ENCODE measurements at places on chromosomes 2 and 18.

DNA sequence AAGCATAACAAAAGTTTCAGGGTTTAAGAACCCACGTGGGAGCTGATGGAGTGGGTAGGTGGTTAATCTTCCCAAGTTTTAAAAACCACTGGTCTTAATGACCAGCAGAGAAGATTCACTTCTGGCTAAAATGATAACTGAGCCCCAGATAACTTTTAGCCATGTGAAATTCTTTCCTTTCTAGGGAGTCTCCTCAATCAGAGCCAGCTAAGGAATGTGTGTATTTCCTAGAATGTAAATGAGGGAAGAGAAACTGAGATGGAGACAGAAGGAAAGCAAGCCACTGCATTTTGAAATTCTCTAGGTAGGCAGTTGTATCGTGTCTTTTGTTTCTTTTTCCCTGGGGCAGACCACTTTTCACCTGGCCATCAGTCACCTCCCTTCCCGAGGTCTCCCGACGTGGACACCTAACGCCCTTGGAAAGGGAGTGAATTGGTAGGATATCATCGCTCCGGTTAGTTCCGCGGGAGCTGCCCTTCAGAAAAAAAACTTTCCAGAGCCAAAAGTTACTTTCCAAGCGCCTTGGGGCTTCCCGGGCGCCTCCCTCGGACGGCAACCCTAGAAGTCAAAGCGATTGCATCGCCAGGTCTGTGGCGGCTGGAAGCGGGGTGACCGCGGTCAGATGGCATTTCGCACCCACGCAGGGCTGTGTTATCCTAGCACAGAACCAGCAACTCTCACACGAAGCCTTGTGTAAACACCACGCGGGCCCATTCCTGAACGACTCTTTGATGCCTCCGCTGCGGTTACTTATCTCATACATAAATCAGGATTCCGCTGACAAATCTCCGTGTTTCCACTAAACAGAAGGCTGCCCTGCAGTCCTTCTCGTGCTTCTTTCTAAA lies 1.3 kb downstream of the COLEC12 start:
- DNase-seq = no peak

DNA sequence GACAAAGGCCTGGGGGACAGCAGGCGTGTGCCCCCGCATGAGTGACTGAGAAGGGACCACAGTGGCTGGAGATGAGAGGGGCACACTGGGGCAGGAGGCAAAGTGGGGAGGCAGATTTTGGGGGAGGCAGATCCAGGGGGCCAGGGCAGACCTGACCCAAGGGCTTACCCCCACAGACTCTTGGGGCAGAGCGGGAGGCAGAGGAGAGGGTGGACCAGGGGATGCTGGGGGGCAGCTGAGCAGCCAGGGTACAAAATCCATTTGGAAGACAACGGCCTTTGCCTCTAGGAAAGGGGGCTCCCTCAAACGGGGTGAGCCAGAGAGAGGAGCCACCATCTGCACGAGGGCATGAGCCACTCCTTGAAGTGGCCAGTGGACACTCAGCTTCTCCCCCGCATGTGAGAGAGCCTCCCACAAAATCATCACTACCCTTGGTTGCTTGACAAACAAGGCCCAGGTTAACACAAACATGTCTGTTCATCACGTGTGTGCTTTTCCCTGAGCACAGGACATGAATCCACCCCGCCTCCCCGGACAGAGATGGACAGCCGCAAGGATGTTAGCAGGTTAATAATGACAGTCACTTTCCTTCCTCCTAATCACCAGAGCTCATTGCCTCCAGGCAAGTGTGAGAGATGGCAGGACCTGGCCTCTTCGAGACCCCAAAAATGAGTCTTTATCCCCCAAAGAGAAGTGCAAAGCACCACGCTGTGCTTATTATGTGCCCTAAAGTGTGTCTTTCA lies 72.0 kb upstream of the RAB6C start:
- DNase-seq = no peak

DNA sequence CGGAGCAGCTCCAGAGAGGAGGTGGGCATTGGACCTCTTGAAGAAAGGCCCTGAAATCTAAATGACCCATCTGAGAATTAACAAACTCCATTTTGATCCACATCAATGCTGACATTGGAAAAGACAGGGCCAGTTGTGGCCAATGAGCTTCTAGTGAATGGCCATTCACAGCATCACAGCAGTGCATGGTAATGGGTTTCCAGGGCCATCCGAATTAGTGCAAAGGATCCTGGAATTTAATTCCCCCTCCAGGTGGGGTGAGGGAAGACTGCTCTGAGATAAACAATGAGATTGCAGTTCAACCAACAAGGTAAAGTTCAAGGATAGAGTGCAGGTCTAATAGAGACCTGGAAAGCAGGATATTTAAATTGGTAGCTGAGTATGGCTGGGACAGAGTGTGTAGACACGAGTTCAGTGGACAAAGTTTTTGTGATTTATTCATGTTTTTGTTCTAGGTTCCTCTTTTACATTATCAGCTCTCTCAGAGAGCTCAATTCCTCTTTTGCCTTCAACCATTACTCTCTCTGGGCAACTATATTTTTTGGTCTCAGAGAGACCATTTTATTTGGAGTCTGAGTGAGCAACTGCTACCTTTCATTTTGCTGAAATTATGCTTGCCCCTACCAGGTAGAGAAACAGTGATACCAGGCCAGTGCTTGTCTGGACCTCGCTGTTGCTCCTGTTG lies 5.0 kb downstream of the TACR1 start:
- no peak for DNase-seq

DNA sequence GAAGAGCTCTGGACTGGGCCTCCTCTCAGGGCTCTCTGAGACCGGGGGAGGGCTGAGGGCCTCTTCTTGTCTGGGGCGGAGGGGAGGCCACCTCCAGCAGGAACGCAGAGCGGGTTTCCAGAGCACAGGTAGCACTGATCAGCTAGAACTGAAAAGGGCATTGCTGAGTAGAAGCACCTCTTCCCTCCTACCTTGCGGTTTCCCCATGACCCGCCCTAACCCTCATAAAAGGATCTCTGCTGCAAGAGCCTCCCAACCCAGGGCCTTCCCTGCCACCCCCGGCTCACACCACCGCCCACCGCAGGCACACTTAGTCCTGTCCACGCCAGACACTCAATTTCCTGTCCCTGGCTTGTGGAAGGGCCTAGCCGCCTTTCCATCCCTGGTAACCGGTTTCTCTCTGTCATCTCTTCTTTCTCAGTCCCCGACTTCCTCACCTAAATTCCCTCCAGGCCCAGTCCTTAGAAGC lies 966 bp downstream of the ADCY3 start:
- no peak for DNase-seq

DNA sequence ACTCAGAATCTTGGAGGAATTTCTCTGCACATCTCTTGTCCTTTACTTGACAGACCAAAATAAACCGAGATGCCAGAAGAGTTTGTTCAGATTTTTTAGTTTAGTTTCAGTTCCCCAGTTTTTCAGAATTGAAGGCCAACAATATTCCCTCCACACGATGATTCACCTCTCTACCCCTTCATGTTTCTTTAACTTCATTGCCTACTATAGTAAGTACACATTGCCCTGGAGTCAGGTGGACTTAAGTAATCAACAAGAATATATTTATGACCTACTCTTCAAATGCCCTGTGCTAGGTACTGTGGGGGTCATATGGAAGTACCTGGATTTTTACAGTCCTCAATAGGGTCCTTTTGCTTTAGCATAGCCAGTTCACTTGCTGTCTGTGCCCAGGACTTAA lies 79.6 kb upstream of the CTLA4 start:
- no peak for DNase-seq

- DNase-seq = no peak
These were observed 93.3 kb downstream of the SESTD1 start for GRCh38 chr2:179171371-179171770.

- no peak for DNase-seq
These were observed 102.9 kb downstream of the MRO start for GRCh38 chr18:50716902-50717301.

DNA sequence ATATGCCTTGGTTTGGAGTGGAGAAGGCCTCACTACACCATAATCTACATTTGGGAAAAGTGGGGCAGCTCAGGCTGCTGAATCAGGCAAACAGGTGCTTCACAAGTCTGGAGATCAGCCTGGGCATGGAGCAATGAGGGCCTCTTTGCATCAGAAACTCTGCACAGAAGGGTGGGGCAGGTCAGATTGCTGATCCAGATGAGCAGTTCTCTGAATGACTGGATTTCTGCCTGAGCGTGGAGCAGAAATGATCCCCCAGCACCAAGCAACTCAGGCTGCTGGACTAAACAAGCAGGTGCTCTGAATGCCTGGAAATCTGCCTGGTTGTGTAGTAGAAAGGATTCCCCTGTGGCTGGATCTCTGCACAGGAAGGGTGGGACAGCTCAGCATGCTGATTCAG lies 605.3 kb upstream of the ZNF804A start:
- DNase-seq = no peak

GRCh38 chr2:26642429-26642828 lies 1.3 kb upstream of the CIB4 start:
- DNase-seq = no peak

- DNase-seq = no peak
These were observed 32.8 kb downstream of the ZBTB7C start for GRCh38 chr18:48376406-48376805.

- DNase-seq = no peak
These were observed 17.6 kb downstream of the LCLAT1 start for GRCh38 chr2:30464544-30465170.

DNA sequence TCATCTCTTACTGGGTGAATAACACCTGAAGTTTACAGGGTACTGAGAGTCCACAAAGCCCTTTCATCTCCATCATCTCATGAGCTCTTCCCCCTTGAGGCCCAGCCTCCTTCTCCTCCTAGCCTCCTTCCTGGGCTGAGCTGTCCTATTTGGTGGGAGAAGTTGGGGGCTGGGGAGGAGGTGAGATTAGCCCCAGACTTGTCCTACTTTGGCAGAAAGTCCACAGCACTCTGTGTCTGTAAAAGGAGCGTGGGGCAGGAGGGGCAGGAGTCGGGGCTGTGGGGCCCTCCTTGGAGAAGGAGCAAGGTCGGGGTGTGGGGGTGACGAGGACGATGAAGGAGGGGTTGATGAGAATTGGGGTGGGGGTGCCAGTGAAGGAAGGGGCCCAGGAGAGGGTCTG lies 10.0 kb upstream of the DES start:
- DNase-seq = no peak

GRCh38 chr18:71998547-71999097 lies 545.5 kb downstream of the CBLN2 start:
- no peak for DNase-seq

- no peak for DNase-seq
These were observed 276.2 kb downstream of the ZNF521 start for GRCh38 chr18:25075783-25076182.

DNA sequence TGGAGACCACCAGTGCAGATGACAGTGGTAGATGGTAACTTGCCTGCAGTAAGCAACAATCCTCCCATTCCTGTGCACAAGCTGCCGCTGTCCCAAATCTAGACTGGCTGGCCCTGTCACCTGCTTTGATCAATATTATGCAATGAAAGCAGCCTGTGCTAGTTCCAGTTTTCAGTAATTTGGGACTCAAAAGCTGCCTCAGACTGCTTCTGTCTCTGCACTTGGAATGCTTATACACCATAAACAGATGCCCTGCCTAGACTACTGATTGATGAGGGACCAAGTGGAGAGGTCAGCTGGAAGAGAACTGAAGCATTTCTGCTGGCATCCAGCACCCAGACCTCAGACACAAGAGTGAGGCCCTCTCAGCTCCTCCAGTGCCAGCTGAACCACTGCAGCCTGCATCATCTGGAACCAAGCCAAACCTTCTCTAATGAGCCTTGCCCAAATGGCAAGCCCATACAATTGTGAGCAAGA lies 24.9 kb downstream of the CCBE1 start:
- no peak for DNase-seq

DNA sequence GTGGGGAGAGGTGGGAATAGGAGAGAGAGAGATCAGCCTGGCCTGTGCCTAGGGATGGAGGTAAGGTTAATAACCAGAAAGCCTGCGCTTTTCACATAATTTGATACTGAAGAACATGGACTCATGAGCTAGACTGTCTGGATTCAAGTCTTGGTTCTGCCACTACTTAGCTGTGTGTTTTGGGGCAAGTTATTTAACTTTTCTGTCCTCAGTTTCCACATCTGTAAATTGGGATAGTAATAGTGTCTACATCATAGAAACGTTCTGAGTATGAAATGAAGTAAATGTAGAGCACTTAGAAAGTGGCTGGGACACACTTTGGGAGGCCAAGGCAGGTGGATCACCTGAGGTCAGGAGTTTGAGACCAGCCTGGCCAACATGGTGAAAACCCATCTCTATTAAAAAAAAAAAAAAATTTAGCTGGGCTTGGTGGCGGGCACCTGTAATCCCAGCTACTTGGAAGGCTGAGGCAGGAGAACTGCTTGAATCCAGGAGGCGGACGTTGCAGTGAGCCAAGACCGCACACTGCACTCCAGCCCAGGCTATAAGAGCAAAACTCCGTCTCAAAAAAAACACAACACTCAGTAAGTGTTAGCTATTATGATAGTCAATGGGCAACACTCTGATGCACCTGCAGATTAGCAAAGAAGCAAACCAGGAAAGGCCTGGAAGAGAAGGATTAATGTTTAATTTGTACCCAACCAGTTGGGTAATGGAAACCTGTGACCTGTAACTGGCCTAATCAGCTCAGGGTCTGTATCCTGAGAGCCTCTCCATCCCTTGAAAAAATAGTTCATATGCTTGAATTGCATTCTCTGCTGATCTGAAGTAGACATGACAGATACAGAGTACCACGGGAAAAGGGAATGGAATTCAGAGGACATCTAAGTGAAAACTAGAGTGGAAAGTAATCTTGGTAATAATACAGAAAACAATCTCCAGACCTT lies 6.8 kb downstream of the GALM start:
- DNase-seq = no peak

DNA sequence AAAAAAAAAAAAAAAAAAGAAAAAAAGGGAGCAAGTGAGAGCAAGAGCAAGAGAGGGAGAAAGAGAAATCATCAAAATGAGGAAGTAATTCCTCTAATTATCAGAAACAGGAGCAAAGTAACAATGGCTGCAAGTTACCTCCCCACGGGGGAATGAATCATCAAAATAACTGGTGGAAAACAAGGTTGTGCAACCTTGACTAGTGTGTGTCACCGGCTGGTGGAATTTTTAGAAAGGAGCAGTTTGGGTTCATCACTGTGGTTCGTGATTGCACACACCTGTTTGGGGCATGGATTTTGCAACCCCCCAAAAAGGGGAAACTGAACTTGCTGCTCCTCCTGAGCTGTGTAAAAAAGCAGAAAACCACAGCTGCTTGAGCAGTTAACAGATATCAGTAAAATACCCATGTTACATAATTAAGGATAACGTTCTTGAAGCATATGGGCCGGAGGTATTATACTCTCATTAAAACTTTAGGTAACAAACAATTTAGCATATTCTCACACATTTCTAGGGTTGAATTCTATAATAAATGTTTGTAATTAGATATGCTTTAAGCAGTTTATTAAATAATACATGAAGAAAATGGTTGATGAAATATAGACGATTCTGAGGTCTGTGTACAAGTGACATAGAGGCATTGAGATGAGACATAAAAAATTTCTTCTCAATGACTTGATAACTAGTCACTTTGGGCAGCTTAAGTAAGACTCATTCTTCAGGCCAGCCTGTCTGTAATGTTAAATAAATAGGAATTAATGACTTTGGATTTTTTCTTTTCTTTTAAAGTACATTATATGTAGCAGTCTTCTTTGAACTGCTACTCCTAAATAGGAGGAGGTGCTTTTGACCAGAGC lies 184.2 kb upstream of the ZEB2 start:
- DNase-seq = no peak

GRCh38 chr2:229612384-229612971 lies 101.9 kb downstream of the DNER start:
- no peak for DNase-seq

GRCh38 chr2:230930149-230930780 lies 5.2 kb upstream of the GPR55 start:
- no peak for DNase-seq

- DNase-seq = no peak
These were observed 435.4 kb downstream of the BCL11A start for GRCh38 chr2:60118061-60118460.
